Thoracic aorta (tissue), 2 donors: ENCODE measurements at places on chromosomes 3 and 15. TPM values are rescaled to one million over a fixed set of nuclear protein-coding genes. Genes with fewer than 3 reads are reported as not detected.

DNA sequence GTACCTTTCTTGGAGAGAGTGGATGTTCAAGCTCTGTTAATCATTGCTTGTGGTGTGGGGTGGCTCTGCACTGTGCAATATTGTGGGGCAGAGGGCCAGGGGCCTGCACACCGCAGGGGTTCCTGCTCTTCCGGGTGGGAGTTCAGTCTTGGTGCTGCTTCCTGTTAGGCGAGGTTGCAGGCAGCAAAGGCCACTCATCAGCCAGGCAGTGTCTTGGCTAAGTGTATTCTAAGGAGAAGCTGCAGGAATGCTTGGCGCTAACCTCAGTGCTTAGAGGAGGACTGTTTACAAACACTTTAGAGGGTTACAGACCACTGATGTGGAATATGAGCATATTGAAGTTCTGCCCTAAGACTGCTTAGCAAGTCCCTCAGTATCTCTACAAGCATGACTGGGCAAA lies 81.7 kb downstream of the CEP63 start:
- no peak overlapping the region for H3K4me3 ChIP-seq
- H3K27me3 ChIP-seq, result no peaks in the 10 kb centered on the region
- DNase-seq, result no peak
- no peaks in the 10 kb centered on the region for H3K4me1 ChIP-seq

GRCh38 chr3:13780432-13781176 lies 99.3 kb downstream of the WNT7A start:
- DNase-seq, result no peak
- H3K27ac ChIP-seq, result no peak overlapping the region
- no peaks in the 10 kb centered on the region for H3K27me3 ChIP-seq
- no peaks in the 10 kb centered on the region for H3K4me1 ChIP-seq
- no peaks in the 10 kb centered on the region for H3K36me3 ChIP-seq

DNA sequence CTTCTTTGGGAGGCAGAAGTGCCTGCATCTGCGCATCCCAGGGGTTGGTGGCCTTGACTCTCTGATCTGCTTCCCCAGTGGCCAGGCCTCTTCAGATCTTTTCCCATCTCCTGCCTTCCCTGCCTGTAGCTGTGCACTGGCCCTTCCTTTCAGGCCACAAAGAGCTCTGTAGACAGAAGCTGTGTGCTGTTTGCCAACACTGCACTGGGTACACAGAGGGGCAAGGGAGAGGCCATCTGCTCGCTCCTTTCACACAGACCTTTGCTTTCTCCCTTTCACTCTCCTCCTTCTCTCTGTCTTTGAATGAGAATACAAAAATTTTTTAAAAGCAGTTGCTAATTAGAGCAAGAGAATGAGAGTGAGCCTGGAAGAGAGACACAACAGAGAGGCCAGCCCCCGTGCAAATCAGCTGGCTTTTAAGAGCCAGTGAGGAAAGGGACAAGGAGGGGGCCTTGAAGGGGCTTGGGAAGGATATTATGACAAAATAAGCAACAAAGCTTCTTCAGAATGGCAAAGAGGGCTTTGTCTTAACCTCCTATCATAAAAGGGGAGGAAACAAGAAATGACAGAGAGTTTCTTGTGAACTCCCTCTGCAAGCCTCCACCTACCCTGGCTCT lies 170.9 kb downstream of the EPHB1 start:
- no peaks in the 10 kb centered on the region for H3K4me1 ChIP-seq
- H3K4me3 ChIP-seq, result no peak overlapping the region
- no peaks in the 10 kb centered on the region for H3K27me3 ChIP-seq
- no peak for DNase-seq
- H3K36me3 ChIP-seq, result no peaks in the 10 kb centered on the region

GRCh38 chr3:81300324-81300927 lies 461.0 kb downstream of the GBE1 start:
- no peak overlapping the region for H3K27ac ChIP-seq
- H3K27me3 ChIP-seq, result no peaks in the 10 kb centered on the region
- no peaks in the 10 kb centered on the region for H3K4me1 ChIP-seq

DNA sequence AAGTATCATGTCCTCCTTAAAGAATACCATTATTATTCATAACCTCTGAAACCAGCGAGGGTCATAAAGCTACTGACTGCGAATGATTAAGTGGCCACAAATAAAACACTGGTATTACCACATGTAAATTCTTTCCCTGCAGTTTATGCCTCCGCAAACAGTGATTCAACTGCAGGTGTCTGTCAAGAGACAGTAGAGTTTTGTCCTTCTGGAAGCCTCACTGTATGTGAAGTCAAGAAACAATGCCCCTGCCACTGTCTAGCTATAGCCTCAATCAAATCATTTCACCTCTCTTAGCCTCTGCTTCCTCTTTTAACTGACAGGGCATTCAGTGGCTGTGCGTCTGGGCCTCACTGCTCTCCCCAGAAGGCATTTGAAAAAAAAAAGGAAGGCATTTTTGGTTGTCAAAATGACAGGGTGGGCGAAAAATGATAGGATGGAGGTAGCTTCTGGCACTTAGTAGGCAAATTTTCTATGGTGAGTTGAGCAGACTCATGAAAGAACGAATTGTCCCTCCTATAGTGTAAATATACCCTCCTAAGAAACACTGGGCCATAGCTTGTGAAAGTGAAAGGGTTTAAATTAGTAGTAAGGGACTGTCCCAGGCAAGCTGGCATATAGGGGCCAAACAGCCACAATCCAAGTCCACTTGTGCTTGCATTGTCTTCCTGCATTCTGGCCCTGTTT lies 66.7 kb downstream of the FILIP1L start:
- H3K4me3 ChIP-seq, result peak overlapping the region; percentile 37
- H3K4me1 ChIP-seq, result peaks cover 29% of the 10 kb centered on the region

The CEMIP gene
- total RNA-seq, result 1.1 TPM
